ENCODE measurements at places on chromosomes 1 and 21.
A peak's percentile ranks its signal among the peaks of the same experiment; 100 is the strongest.

- DNase-seq = no peak
These were observed 16.8 kb downstream of the ASPM start for GRCh38 chr1:197129698-197130097.

GRCh38 chr21:34852448-34852847, 183.7 kb downstream of the CLIC6 start:
- peak; percentile 49 for DNase-seq

DNA sequence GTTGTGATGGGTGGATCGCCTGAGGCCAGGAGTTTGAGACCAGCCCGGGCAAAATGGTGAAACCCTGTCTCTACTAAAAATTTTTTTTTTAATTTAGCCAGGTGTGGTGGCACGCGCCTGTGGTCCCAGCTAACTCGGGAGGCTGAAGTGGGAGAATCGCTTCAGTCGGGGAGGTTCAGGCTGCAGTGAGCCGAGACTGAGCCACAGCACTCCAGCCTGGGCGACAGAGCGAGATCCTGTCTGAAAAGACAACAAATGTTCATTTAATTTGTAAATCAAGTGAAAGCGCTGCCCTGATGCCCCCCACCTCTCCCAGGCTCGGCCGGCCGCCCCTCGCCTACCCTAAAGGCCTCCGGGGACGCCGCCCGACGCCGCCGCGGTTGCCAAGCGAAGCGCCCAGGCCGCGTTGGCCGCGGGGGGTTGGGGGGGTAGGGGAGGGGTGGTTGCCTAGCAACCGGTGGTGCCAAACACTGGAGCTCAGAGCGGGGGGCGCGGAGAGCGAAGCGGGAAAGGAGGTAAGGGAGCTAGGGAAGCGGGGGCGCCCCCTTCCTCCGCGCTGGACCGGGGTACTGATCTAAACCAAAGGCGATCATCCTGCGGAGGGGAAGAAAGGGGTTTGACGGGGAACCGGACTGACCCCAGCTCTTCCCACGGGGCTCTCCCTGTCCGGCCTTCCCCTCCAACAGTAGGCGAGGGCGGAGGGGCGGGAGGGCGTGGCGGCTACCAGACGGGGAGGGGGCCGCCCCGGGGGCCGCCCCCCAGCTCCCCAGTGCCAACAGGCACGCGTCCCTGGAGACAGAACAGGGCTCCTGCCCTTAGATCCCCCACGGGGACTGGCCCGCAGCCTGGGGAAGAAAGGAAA, at the start of gene TEKT2:
TEKT2 (plus strand) TSS at position 460 of the 862 bp plus-strand sequence. CDS start 828 bp downstream, outside the sequence.
- DNase-seq = peak; percentile 6

DNA sequence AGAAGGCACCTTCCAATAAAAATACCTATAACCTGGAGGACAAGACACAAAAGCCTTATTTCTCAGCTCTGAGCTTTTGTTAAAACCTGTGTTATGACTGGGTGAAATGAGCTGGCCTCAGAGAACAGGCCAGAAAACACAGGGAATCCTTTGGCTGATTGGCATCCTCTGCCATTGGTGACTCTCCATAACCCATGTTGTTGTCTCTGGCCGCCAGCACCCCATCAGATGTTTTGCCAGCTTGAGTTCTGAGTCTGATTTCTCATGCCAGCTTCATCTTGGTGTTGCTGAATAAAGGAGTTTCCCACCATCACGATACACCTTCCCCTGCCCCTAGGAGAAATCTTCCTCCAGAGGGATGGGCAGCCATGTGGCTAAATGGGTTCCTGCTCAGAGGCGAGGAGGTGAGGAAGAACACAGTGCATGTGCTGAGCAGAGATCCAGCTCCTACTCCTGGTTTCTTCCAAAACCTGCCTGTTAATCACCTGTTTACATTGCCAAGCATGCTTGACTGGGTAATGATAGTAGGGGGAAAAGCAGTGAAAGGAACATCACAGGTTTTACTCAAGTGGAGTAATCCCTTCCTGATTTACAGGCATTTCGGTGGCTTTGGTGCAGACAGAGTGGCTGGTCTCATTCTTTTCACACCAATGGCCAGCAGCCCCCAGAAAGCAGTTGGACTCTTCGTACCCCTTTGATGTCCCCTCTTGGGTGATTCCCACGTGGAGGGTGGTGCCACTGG, 109.8 kb downstream of the ROR1 start:
- DNase-seq = no peak

GRCh38 chr21:34205811-34206571, 132.6 kb downstream of the MRPS6 start:
- DNase-seq = peak; percentile 54

GRCh38 chr1:23825762-23826522, 713 bp upstream of the HMGCL start:
- no peak for DNase-seq

DNA sequence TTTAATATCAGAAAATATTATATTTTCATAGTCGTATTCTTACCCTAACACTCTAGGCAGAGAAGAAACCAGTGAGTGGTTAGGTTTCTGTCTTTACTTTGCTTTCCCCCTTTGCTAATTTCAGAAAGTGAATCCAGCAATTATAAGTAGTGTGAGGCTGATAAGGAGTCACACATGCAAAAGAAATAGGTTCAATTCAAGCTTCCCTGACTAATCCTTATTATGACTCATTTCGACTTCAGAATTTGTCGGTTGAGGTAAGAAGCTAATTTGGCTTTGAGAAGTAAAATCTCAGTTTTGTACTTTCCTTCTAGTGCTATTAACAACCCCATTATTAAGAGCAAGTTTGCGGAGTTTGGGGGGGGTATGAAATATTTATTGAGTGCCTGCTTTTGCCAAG, 22.4 kb downstream of the ESRRG start:
- DNase-seq = no peak
